ENCODE measurements at places on chromosomes 7 and 10.

DNA sequence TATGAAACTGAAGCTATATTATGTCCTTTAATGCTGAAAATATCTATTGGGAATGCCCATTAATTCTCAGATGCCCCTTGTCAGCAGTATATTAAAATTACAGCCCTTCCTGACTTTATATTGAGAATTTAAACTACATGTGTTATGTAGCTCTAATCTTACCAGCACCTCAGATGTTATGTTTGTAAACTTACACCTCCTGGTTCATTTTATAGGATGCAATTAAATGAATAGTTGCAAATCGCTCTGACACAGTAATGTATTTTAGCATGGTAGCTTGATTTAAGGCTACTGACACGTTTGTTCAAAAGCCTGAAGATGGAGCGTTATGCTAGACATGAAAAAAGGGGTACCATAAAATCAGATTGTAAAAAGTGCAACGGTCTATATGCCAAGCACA lies 35.0 kb upstream of the MET start:
- no peak for DNase-seq

DNA sequence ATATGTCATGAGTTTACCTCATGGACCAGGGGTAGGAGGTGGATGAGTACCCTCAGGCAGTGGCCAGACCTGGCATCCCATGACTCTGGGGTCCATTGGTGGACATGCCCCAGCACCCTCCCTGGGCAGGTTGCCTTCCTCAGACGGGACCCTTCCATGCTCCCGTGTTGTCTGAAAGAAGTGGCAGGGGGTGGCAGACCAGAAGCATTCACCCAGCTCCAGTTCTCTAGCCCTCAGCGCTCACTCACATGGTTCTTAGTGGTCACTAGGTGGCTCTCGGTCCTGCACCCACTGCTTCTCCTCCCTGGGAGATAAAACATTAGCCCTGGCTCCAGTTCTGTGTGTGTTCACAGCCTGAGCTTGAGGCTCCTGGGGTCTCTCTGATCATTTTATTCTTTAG lies 6.0 kb downstream of the RBP3 start:
- DNase-seq, result no peak

DNA sequence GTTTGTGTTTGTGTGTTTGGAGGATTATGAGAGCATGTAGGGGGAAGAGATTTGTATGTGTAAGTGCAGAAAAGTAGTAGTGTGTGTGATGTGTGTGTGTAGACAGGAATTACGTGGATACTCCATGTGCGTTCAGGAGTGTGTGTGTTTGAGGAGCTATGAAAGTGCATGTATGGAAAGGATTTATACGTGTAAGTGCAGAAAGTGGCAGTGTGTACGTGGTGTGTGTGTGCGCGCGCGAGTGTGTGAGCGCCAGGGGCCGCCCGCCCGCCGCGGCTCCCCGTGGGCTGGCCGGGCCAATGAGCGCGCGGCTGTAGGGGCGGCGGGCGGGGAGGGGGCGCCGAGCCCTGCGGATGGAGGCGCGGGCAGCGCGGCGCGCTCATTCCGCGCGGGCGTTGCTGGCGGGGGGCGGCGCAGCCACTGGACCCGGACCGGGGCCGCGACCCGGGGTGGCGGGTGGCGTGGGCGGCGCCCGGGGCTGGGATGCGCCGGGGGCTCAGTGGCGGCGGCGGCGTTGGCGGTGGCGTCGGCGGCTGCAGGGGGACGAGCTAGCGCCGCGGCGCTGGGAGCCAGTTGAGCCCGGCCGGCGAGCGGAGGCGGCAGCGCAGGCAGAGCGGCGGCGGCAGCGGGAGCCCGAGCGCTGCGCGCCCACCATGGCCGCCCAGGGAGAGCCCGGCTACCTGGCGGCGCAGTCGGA lies at the start of gene BICC1:
Gene BICC1 (plus strand): TSS at position 382 of the 697 bp plus-strand sequence. CDS start 272 bp downstream, at position 654.
- DNase-seq, result no peak

- DNase-seq, result peak; percentile 6
Measured at GRCh38 chr7:85021101-85021704, 165.7 kb downstream of the SEMA3D start.

GRCh38 chr10:71084061-71084817 lies 128.1 kb upstream of the UNC5B start:
- no peak for DNase-seq

DNA sequence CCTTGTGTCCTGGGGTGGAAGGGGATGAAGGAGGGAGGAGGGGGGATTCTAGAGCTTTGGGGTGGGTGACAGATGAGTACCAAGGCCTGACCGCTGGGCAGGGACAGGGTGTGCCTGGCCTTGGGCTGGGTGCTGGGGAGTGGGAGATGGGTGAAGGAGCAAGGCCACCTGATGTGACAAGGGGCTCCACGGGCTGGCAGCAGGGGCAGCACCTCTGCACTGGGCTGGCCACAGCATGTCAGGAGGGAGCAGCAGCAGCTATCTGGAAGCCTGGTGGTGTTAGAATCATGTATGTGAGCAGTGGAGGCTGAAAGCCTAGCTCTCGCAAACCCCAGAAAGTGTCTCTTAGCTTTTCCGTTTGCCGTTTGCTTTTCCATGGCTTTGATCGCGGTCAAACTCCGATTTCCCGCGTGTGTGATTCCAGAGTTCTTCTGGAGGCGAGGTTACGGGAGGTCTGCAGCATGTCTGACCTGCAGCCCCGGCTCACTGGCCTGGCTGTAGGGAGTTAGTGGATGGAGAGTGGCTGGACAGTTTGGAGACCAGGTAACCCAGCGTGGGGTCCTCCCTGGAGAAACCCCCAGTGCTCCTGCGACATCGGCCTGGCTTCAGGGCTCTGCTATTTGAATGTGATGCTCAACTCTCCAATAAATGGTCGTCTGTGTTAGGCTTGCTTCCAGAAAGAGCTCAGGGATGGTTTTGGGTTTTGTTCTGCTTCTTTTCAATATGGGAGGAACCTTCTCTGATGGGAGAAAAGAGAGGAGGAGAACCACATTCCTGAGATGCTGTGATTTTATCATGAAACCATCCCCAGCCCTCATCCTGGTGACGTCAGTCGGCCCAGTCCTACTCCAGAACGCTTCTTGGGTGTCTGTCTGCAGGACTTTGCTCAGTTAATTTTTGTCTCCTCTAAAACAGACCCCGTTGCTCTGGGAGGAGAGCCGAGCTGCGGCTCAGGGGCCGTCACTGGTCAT lies 105.5 kb downstream of the CUX1 start:
- DNase-seq, result no peak

GRCh38 chr7:90180011-90180585 lies 25.8 kb downstream of the STEAP1 start:
- DNase-seq, result peak; percentile 23

DNA sequence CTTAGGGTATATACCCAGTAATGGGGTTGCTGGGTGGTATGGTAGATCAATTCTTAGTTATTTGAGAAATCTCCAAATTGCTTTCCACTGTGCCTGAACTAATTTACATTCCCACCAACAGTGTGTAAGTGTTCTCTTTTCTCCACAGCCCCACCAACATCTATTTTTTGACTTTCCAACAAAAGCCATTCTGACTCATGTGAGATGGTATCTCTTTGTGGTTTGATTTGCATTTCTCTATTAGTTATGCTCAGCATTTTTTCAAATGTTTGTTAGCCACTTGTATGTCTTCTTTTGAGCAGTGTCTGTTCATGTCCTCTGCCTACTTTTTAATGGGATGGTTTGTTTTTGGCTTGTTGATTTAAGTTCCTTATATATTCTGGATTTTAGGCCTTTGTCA lies 66.4 kb downstream of the MGAM2 start:
- no peak for DNase-seq

GRCh38 chr7:1030444-1031070 lies 13.8 kb upstream of the GPR146 start:
- DNase-seq, result no peak

DNA sequence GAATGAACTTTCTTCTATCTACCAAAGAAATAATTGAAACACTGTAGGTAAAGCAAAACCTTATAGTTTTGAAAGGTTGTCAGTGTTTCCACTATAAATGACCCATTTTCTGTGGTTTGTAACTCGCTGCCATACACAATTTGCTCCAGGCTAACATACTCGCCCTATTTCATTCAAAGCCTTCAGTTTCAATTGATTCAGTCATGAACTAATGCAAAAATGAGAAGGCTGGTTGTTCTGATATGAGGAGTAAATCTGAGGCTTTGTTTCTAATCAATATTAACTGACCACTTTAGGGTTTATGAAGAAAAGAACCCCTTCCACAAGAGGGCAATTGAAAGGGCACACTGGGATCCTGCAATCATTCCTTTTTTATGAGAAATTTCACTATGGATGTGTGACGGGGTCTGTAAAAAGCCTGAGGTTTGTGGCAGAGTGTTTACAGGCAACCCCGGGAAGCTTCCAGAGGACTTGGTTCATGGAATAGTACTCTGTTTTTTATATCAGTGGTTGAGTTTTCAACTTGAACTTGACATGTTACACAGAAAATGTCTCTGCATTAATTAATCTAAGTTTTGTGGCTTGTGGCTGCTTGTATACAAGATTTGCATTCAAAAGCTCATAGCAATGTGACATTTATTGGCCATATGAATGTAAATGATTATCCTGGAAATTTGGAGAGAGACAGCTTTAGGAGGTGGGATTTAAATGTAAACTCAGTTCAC lies 133.2 kb downstream of the NRP1 start:
- DNase-seq, result no peak

DNA sequence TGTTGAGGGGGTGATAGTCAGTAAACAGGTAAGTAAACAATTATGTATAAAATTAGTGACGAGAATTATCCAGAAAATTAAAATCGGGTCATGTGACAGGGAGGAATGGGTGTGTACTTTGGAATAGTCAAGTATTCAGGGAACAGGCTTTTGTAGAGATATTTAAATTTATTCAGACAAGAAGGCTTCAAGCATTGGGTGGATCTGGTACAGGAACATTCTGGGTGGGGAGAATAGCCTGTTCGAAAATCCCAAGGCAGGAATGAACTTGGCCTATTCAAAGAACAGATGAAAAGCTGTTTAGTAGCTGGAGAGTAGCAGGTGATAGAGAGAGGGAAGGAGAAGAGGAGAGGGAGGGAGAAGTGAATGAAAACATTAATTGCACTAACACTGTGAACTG lies 448.9 kb upstream of the FZD8 start:
- no peak for DNase-seq

DNA sequence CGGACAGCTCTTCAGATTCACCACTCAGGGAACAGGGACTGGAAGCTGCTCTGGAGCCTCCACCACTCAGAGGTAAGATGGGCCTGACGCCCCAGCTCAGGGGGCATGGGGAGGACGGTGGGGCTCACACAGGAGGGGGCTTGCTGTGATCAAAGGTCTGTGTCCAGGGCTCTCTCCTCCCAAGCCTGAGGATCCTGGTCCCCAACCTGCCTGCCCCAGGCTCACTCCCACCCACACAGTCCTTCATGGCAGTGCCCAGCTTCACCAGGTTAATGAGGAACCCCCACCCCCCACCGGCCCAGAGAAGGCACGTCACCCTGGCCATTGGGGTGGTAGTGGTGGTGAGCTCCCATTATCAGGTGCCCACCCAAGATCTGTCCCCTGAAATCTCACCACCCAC lies 926.7 kb upstream of the ZNF722 start:
- no peak for DNase-seq

All from inflammatory macrophage treated with lipopolysaccharide for 4 hours (primary cell).